Effector memory CD8-positive, alpha-beta T cell (primary cell): ENCODE measurements at places on chromosomes 2 and 18.

GRCh38 chr2:7525746-7526145, 608.5 kb downstream of the RNF144A start:
- DNase-seq, result no peak

DNA sequence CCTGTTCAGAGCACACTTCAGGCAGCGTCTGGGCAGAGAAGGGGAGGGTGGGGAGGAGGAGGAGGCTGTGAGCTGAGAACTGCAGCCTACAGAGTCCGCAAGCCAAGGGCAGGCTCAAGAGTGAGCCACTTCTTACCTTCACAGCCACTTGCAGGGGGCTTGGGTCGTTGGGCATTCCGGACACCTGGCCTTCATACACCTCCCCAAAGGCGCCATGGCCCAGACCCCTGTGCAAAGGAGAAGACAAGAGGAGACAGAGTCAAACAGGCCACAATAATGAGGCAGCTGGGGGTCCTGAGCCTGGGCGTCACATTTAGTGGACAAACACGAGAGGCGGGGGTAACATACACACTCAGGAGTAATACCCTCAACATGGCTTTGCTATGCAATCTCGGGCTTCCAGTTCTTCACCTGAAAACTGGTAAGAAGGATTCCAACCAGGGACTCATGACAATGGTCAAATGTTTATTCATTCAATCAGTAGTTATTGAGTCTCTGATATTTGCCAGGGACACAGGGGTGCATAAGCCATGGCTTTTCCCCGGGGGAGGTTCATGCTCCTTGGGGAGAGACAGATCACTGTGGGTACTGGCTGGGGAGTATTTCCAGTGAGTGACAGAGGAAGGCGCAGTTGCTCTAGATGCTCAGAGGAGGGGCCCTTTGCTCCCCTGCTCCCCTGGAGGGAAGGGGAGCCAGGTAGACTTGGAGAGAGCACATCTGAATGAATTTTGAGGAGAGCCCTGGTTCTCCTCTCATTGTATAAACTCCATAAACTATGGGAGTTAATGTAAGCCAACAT, 107.4 kb downstream of the CLIP4 start:
- DNase-seq, result no peak

GRCh38 chr2:218435003-218435982, 16.4 kb downstream of the VIL1 start:
- DNase-seq, result no peak

DNA sequence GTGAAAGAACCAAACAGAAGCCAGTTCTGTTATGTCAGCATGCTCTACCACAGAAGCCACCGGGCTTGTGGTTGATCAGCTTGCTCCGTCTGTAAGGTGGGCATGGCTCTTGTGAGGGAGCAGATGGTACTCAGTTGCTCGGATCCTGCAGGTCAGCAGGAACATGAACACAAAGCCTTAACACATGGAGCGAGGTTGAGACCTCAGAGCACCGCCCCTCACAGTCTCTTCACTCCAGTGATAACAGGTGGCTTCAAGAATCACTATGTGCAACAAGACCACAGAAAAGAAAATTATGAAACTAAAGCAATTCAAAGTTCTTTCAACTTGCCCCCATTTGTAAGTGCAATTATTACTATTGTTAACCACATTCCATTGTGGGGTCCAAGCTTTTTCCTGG, 72.1 kb downstream of the OSBPL6 start:
- no peak for DNase-seq

GRCh38 chr18:47997338-47997780, 66.9 kb upstream of the SMAD2 start:
- peak; percentile 6 for DNase-seq
